ENCODE measurements at places on chromosomes 4 and X.

GRCh38 chr4:56480691-56481090 lies 13.3 kb downstream of the SRP72 start:
- no peak for DNase-seq

GRCh38 chr4:58502839-58503238 lies 1392.7 kb upstream of the IGFBP7 start:
- no peak for DNase-seq

GRCh38 chr4:2304321-2304876 lies 42.5 kb upstream of the MXD4 start:
- no peak for DNase-seq

DNA sequence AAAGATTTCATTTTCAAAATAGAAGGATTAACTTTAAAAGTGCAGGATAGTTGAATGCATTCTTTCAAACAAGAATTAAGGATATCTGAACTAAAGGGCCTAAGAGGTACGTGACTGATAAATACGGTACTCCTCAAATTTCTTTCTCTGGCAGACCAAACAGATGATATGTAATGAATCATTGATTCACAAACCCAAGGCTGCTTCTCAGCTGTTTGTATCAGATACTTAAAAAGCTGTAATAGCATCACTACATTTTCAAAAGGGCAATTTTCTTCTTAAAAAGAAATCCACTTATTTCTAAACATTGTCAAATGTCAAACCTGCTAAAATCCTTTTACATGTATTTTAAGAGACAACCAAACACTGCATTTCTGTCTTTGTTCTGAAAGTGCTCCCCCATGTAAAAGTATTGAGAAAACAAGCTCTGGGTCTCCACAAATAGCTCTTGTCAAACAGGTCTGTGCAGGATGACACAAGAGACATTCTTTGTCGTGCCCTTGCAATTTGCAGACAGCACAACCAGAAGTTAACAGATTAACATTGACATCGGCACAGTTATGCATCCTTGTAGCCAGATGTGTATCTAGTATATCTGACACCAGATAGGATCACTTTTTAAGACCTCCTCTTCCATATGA lies 82.0 kb downstream of the MANBA start:
- DNase-seq = no peak

GRCh38 chrX:85977218-85977617 lies 70.1 kb downstream of the CHM start:
- DNase-seq = no peak

GRCh38 chr4:74654230-74654681 lies 140.1 kb downstream of the BTC start:
- no peak for DNase-seq

DNA sequence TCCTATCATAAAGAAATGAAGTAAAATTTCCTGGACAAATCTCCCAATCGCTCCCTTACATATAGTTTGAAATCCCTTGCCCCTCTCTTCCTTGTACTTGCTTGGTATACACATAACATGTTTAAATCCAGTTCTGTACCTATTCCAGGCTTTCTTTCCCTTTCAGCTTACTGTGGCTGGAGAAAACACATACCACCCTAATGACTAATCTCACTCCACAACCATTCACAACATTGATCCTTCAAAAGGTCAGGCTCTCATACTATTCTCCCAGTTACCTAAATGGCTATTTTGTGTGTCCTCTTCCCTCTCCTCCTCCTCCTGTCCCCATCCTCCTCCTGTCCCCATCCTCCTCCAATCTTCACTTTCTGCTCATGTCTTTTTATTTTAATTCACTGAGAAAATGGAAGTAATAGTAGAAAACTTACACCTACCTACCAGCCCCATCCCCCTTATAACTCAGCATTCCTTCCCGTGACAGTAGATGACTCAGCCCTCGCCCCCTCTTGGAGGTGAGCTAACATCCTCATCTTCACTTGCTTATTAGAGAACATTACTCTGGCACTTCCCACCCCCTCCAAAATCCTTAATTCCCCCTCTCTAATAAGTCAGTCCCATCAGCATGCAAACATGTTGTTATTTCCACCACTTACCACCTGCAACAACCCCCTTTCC lies 77.5 kb downstream of the IL15 start:
- DNase-seq = no peak

DNA sequence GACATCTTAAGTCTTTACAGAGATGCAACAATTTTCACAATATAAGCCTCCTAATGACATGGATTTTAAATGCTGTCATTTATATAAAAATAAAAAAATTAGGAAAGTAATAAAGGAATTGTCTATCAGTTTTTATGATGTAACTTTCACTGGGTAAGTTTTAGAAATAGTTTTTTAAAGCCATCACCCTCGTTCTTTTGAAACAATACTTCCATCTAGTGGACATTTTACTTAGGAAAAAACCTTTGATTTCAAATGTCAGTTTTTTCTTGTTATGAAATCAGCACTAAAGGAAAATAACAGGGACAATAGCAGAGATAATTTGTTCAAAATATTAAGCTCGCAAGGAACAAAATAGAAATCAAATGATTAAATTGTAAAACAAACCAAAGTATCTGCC lies 24.3 kb upstream of the NDNF start:
- no peak for DNase-seq

Data from stimulated activated CD4-positive, alpha-beta T cell treated with anti-CD3 and anti-CD28 coated beads, Interleukin-1b, Interleukin-23, amount 100 ng/mL, for 24 hours (primary cell).